ENCODE measurements at places on chromosomes 7 and 10.

DNA sequence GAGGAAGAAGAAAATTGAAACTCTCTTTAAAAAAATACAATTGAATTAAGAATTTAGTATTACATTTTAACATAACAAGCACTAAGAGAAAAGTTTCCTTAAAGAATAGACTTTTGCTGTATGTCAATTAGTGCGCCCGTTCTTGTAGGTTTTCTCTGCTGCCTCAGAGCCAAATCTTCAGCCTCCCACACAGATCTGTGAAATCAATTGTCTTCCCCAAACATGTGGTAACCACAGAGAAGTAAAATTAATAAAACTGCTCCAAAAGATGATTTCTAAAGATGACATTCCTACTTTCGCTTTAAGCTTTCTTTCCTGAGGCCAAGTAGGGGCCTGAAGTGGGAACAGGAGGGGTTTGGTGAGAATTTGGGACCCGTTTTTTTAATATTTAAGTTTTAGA is 113.2 kb upstream of the ADO start:
- DNase-seq: no peak
- no peak overlapping the region for H3K4me3 ChIP-seq
- H3K4me1 ChIP-seq: peaks cover 8% of the 10 kb centered on the region
- no peak overlapping the region for H3K27ac ChIP-seq

DNA sequence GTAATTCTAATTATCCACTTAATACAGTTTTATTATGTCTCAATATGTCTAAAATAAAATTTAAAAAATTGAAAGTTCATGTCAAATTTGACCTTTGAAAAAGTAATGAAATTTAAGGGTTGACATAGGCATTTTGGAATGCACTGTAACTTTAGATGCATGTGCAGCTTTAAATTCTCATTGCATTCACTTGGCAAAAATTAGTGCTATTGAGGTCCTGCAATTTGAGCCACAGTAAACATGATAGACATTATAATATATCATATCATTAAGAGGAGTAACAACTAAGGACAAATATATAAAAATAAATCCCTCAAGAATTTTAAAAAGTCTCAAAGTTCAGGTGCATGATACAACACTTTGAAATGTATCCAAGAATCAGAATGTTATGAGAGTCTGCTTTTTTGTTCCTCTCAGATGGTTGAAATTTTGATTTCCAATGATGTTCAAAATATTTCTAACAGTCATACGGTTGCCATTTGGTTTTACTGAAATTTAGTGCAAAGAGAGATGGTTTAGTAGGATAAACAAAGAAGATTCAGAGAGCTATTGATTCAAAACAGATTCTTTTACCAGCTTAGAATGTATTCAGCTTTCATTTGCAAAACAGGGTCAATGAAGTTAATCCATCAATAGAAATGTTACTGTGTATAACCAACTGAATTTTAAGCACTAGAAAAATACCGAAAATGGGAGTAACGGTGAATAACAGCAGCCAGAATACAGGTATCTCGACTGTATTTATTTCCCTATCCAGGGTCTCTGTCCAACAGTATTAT is 71.8 kb downstream of the SEMA3A start:
- H3K27me3 ChIP-seq: no peaks in the 10 kb centered on the region
- no peak for DNase-seq
- no peak overlapping the region for H3K4me3 ChIP-seq
- peaks cover 13% of the 10 kb centered on the region for H3K36me3 ChIP-seq
- H3K4me1 ChIP-seq: peaks cover 12% of the 10 kb centered on the region

- no peaks in the 10 kb centered on the region for H3K4me1 ChIP-seq
- DNase-seq: no peak
- H3K4me3 ChIP-seq: no peak overlapping the region
- H3K36me3 ChIP-seq: no peaks in the 10 kb centered on the region
- no peak overlapping the region for H3K27ac ChIP-seq
- H3K27me3 ChIP-seq: no peaks in the 10 kb centered on the region
Observed at GRCh38 chr10:82953909-82954308, 1078.9 kb downstream of the NRG3 start.

GRCh38 chr10:59342723-59343122 is 19.6 kb downstream of the FAM13C start:
- no peak overlapping the region for H3K4me3 ChIP-seq
- no peaks in the 10 kb centered on the region for H3K4me1 ChIP-seq
- peaks cover 13% of the 10 kb centered on the region for H3K36me3 ChIP-seq
- no peaks in the 10 kb centered on the region for H3K27me3 ChIP-seq

- no peak for DNase-seq
- no peaks in the 10 kb centered on the region for H3K4me1 ChIP-seq
- no peaks in the 10 kb centered on the region for H3K36me3 ChIP-seq
- H3K27me3 ChIP-seq: peaks cover 27% of the 10 kb centered on the region
Observed at GRCh38 chr7:31100445-31100844, 48.3 kb downstream of the ADCYAP1R1 start.

DNA sequence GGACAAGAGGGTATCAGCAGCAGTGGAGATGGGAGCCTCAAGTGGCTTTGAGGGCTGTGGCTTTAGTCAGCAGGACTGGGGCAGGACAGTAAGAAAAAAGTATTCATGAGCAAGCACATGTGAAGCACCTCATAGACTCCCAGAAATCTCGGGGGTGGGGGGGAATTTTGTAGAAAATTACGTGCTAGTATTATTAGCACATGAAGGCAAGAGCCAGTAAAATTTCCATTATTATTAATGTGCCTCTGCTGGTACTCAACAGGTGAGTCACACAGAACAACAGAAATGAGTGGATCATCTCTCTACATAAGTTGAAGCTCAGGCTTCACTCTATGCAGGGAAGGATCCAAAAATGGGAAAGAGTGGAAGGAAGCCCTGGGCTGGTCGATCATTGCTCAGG is 114.5 kb downstream of the MYOF start:
- H3K27ac ChIP-seq: no peak overlapping the region
- H3K36me3 ChIP-seq: peaks cover 15% of the 10 kb centered on the region
- H3K4me3 ChIP-seq: no peak overlapping the region
- no peaks in the 10 kb centered on the region for H3K27me3 ChIP-seq

DNA sequence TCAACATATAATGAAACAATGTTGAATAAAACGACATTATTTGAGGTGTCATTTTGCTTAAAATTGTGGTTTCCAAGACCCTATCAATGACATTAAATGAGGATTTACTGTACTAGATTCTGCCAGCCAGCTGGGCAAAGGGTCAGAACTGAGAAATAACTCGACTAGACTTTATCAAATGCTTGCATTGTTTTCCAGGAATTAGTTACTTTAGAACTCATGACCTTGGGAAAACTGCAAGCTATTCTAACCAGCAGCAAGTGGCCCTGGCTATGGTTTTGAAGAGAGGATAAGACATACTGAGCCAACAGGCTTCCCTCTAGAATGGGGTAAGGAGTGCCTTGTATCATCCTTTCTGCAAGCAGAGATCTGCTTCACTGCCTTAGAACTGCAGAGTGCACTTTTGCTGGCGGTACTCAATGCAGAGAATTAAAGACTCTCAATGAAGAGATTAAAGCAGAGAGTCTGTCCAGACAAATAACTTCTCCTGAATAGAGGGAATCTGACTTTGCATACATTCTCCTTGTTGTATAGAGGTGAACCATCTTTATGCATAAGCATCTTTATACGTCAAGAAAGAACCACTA is 281.5 kb downstream of the ARL4A start:
- no peaks in the 10 kb centered on the region for H3K36me3 ChIP-seq
- H3K27me3 ChIP-seq: no peaks in the 10 kb centered on the region

DNA sequence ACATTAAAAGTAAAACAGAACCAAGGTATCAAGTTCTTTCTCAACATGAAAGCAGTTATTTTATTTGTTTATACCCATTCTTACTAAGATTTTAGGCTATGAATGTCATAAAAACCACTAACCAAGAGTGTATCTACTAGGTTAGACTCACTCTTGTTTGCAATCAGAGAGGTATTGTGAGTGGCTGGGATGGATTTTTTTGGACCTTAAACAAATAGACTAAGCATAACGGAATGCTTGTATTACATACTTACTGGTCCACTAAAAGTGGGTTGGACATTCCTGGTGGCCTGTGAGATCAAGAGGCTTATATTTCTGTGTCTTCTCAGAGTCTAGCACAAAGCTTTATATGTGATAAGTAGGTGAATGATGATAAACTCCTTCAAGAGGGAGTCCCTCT is 32.6 kb upstream of the CBLL1 start:
- DNase-seq: no peak
- H3K27ac ChIP-seq: no peak overlapping the region
- H3K27me3 ChIP-seq: no peaks in the 10 kb centered on the region
- no peak overlapping the region for H3K4me3 ChIP-seq
- H3K36me3 ChIP-seq: no peaks in the 10 kb centered on the region

DNA sequence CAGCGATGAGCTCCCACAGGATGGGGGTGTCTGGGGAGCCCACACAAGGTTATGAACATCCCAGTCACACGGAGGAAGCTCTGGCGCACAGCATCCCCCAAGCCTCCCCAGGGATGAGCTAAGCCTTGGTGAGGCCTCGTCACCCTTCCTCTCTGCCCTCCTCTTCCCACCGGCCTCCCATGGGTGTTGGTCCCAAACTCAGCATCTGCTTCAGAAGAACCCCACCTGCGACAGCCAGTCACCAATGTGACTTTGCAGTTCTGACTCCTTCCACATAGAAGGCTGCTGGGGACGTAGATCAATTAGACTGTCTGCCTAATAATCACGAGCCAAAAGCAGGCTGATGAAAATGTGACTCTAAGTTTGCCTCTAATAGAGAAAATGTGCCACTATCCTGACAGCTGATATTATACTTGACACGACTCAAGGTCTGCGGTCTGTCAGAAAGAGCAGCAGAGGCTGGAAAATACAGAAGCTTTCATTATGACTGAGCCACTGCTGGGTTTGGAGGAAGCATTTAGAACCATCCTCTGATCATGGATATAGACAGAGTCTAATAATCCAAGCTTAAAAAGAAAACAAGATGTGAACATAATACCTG is 116.0 kb upstream of the PFKP start:
- H3K4me1 ChIP-seq: no peaks in the 10 kb centered on the region
- no peak overlapping the region for H3K4me3 ChIP-seq
- DNase-seq: no peak
- no peaks in the 10 kb centered on the region for H3K36me3 ChIP-seq

DNA sequence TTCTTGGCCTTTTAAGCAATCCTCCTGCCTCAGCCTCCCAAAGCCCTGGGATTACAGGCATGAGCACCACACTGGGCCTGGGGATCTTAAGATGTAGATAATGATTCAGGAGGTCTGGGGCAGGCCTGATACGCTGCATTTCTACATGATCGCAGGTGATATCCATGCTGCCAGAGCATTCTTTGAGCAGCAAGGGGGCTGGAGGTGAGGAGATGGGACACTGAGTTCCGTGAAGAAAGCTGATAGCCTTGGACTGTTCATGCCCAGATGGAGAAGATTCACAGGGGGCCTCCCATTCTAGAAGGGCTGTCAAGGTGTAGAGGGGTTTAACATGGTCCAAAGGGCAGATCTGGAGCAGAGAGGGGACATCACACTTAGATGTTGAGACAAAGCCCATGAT is 480.3 kb downstream of the RPS24 start:
- H3K36me3 ChIP-seq: no peaks in the 10 kb centered on the region

DNA sequence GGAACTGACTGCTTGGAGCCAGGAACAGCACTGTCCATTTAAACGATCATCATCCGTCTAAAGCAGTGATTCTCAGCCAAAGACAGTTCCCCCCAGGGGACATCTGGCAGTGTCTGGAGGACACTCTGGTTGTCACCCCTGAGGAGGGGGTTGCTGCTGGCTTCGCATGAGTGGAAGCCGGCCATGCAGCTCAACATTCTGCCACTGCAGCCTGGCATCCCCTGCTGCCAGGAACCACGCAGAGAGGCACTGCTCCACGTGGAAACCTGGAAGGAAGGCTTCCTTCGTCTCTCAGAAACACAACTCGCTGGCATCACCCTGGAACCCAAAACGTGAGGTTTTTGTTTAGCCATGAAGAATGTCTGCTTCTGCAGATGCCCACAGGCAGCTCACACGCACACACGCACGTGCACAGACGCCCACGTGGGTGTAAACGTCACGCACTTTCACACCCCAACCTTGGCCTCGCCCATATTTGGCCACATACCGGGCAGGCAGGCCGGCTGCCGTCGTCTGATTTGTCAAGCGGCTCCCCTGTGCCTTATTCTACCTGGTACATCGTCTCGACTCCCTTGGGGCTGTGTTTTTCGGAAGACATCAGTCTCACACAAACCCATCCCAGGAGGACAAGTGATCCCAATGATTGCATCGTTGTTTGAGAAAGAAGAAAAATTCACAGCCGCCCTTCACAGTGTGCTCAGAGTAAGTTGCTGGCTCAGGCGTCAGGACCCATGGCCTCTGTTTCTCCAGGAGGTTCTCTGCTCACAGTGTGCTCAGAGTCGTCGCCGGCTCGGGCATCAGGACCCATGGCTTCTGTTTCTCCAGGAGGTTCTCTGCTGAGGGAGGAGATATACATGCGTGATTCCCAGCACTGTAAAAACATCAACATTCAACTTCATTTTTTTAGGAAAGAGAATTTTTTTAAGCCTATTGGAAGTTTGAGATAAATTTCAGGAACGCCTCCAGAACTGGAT is 127.2 kb upstream of the PPP2R2D start:
- H3K4me3 ChIP-seq: no peak overlapping the region
- no peak for DNase-seq
- no peak overlapping the region for H3K27ac ChIP-seq
- no peaks in the 10 kb centered on the region for H3K36me3 ChIP-seq
- peaks cover 15% of the 10 kb centered on the region for H3K27me3 ChIP-seq
